ENCODE measurements at places on chromosomes 3 and 15.

DNA sequence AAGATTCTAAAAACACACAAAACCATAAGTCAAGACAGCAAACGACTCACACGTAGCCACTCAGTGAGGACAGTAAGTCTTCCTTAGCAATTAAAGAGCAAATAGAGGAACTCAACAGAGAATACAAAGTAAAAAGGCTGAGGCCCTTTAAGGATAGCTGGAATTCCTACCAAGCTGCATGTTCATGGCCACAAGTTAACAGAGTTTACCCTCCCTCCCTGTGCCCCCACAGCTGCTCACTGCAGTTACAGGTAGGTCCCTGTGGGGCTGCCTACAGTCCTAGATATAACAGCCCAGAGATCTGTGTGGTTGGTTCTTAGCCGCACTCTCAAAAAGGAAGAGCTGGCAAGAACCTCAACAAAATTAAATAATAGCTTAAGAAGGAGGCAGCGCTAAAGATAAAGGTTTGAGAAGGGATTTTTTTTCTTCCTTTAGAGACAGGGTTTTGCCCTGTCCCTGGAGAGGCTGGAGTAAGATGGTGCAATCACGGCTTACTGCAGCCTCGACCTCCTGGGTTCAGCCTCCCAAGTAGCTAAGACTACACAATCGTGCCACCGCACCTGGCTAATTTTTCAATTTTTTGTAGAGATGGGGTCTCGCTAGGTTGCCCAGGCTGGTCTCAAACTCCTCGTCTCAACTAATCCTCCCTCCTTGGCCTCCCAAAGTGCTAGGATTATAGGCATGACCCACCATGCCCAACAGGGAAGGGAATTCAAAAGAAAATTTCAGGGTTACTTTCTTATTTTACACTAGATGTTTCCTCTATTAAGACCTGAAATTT is 19.3 kb downstream of the SFMBT1 start:
- DNase-seq = no peak

GRCh38 chr15:28264166-28264565 is 57.8 kb downstream of the HERC2 start:
- no peak for DNase-seq

DNA sequence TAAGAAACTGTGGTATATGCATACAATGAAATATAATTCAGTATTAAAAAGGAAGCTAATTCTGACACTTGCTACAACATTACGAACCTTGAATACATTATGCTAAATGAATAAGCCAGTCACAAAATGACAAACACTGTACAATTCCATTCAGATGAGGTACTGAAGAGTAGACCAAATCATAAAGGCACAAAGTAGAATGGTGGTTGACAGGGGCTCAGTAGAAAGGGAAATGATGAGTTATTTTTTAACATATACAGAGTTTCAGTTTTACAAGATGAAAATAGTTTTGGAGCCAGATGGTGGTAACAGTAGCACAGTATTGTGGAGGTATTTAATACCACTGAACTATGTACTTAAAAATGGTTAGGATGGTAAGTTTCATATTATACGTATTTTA is 254.6 kb upstream of the RBMS3 start:
- no peak for DNase-seq

DNA sequence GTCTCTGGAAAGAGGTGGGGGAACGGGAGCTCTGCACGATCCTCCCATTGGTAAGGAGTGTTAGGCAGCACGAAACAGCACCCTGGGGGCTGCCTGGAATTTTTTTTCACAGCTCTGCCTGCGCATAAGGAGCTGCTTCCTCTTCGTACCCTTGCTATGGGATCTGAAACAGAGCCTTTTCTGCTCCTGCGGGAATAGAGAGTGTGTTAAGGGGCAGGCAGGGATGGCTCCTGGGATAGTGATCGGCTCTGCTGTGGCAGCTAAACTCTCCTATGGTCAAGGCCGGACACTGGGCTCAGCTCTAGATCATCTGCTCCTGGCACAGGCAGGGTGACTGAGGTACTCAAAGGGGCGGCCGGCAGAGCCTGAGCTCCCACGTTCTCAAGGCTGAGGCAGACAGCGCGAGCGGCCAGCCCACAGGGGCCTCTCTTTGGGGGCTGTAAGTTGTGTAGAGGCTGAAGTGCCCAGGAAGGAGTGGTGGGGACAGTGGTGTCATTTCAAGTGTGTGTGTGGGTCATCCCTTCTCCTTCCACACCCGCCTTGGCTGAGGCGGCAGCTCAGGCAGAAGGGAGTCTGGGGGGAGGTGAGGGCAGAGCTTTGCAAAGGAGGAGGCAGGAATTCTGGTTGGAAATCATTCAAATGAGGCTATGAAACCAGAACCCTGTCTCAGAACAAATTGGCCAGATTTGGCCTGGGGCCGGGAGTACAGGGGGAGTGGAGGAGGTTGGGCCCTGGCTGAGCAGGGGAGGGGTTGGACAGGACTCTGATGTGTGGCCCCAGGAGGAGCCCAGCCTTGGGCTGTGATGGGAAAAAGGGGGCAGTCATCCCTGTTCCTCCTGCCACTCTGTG is 31.0 kb downstream of the EPHB3 start:
- DNase-seq = peak; percentile 32

All from fibroblast of skin of back (primary cell).